Activated CD8-positive, alpha-beta memory T cell treated with anti-CD3 and anti-CD28 coated beads for 48 hours (primary cell): ENCODE measurements at places on chromosomes 5 and 9.

GRCh38 chr5:173967241-173967640 lies 21.7 kb upstream of the C5orf47 start:
- no peak for DNase-seq

DNA sequence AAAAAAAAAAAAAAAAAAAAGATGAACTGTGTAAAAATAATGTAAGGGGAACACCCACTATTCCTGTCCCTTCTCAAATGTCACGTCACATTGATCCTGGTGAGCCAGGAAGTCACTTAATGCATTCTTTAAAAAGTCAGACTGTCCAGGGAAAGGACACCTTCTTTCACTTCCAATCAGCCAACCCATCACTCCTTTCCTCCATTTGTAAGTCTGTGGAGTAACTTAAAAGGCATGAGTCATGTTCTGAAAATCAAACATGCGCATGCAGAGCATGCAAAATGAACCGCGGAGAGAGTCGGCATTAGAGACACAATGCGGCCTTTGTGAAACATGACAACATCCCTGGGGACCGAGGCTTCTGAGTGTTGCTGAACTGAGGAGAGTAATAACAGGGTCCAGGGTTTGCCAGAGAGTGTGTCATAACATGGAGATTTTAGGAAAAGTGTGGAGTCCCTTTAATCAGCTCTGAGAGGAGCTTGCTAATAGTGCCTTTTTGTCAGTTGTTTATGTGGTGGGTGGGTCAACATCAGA lies 77.6 kb upstream of the SEMA6A start:
- DNase-seq: no peak

GRCh38 chr9:128713941-128714573 lies 9.9 kb downstream of the ZDHHC12 start:
- DNase-seq: no peak

- DNase-seq: no peak
Measured at GRCh38 chr5:180120237-180121101, 48.9 kb upstream of the RNF130 start.

- DNase-seq: no peak
Measured at GRCh38 chr5:135488727-135489465, 36.7 kb upstream of the TIFAB start.

DNA sequence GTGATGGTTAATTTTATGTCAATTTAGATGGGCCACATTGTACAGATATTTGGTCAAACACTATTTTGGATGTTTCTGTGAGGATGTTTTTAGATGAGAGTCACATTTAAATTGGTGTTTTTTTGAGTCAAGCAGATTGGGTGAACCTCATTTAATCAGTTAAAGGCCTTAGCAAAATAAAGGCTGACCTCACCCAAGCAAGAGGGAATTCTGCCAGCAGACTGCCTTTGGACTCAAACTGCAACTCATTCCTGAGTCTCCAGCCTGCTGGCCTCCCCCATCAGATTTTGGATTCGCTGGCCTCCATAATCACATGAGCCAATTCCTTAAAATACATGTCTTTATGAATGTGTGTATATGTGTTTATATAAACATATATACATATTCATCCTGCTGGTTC lies 282.7 kb upstream of the POU5F2 start:
- DNase-seq: no peak
